ENCODE measurements at places on chromosomes 12 and 14.

- DNase-seq, result no peak
These were observed 10.6 kb downstream of the VWF start for GRCh38 chr12:6113691-6114475.

- DNase-seq, result no peak
These were observed 35.9 kb downstream of the FZD10 start for GRCh38 chr12:130198026-130198662.

DNA sequence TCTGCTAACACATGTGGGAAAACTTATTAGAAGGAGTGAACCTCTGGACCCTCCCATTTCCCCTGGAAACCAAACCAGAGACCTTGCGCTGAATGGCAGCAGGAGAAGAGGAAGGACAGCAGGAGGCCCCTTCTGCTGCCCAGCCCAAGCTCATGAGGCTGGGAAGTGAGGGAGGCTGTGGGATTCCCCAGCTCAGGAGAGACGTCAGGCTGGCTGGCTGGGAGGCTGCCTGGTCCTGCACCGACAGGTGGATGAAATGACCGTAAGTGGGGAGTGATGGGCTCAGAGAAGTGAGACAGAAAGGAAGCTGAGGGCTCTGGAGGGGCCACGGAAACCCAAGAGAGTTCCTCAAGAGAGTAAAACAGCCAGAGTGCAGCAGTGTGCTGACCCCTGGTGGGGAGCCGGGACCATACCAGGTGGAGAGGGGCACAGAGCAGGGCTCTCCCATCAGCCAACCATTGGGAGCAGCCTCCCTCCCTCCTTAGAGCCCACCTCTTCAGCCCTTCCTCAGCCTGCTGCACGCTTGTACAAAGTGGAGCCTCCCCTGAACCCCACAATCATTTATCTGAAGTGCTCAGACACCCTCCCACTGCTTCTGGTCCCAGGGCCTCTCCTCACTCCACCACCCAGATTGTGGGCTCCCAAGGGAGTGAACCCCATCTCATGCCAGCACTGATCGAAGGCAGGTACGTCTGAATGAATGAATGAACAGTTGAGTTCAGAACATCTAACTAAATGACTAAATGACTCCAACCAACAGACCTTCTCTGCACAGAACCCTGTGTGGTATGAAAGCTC is 14.0 kb downstream of the TAMALIN start:
- peak; percentile 57 for DNase-seq

- no peak for DNase-seq
These were observed 69.8 kb downstream of the GAS2L3 start for GRCh38 chr12:100643246-100643645.

GRCh38 chr14:54766276-54767138 is 136.1 kb downstream of the GCH1 start:
- DNase-seq, result no peak

GRCh38 chr14:63245893-63246292 is 41.6 kb downstream of the RHOJ start:
- DNase-seq, result no peak

DNA sequence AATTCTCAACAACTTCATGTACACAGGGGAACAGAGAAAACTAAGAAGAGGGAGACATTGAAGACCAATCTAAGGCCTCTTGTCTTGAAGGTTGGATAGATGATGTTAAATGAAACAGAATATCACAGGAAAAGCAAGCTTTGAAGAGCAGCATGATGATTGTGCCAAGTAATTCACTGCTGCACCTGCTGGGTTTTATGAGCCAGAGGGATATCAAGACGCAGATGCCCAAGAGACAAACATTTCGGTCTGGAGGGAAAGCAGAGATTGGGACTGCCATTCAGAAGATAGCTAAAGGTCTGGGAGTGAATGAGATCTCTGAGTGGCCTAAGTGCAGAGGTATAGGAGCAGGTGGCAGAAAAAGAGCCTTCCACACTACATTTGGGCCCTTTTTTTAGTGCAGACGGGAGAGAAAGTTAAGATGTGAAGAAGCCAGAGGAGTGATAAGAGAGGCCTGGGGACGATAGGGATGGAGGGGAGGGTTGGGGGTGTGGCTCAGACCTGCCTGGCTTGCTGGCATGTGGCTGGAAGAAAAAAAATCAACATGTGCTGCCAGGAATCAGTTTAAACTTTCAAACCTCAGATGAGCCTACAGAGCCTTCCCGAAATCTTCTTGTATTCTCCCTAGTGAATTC is 200.6 kb downstream of the AEBP2 start:
- DNase-seq, result no peak

- no peak for DNase-seq
These were observed 13.4 kb upstream of the SLC38A4 start for GRCh38 chr12:46839232-46839631.

Measured in CD8-positive, alpha-beta T cell (primary cell).